Mesenchymal stem cell (in vitro differentiated cells and primary cell): ENCODE measurements at places on chromosomes 5 and 9.

DNA sequence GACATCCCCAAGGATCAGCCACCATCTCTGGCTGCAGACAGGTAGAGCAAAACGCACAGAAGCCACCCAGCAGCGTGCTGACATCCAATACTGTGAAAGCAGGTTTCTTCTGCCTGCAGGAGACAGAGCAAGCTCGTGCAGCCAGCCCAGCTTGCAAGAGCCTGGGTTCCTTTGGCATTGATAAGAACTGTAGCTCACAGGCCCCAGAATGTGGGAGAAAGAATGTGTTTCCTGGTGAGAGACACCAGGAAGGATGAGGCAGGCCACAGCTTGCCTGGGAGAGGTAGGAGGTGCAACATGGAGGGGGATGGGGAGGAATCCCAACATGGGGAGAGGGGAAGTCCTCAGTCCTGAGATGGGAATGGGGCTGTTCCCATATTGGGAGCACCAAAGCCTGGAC is 34.0 kb upstream of the ARAP3 start:
- DNase-seq, result no peak

DNA sequence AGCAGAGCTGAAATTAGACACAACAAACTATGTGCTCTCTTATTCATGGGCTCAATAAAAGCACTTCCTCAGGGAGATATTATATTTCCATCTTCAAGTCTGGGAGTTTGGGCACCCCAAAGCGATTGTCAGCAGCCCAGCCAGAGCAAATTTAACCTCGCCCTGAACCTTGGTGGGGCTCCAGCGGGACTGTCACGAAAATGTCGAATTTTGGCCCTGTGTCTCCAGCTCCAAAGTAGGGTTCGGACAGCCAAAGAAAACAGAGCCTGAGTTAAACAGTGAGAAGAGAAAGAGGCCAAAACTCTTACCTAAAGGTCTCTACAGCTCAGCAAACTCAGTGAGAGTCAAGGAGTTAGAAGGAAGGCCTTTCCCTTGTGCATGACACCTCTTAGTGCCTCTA is 432.9 kb downstream of the SPATA31D1 start:
- DNase-seq, result no peak

DNA sequence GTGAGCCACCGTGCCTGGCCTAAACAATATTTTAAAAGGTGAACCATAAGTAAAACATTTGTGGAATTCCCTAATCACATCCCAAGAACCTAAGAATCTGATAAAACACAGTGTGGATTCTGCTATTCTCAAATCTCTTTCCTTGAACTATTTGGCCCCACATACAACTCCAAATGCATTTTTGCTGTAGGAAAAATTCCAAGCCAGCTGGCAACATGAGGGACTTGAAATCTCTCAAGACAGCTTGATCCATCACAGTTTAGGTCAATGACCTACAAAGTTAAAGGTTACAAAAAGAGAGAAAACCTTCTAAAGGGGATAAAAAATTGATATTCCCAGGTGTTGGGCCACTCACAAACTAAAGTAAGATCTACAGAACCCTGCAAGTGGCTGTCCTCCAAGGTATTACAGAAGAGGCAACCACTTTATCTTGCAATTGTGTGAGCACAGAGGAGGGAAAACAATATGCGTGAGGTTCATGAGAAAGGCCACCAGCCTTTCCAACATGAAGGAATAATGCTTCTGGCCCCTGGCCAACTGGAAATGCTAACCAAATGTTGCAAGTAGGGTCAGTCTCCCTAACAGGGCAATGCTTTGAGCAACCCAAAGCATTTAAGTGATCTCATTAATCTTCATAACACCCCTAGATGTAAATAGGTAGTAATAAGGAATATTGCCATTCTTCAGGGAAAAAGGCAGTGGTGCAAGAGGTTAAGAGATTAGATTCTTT is 221.4 kb downstream of the SEMA5A start:
- DNase-seq, result peak; percentile 32

- peak; percentile 64 for DNase-seq
Measured at GRCh38 chr5:58459146-58460001, 512 bp downstream of the PLK2 start.

GRCh38 chr9:107355394-107355793 is 72.3 kb downstream of the RAD23B start:
- DNase-seq, result no peak

GRCh38 chr5:17918373-17919104 is 284.3 kb downstream of the TAF11L14 start:
- no peak for DNase-seq

GRCh38 chr5:136636001-136636400 is 270.7 kb upstream of the TRPC7 start:
- no peak for DNase-seq

GRCh38 chr5:112304743-112305142 is 114.3 kb downstream of the EPB41L4A start:
- no peak for DNase-seq

GRCh38 chr5:170168797-170169196 is 63.1 kb downstream of the FOXI1 start:
- no peak for DNase-seq

GRCh38 chr9:4886698-4887097 is 94.0 kb downstream of the RCL1 start:
- no peak for DNase-seq

DNA sequence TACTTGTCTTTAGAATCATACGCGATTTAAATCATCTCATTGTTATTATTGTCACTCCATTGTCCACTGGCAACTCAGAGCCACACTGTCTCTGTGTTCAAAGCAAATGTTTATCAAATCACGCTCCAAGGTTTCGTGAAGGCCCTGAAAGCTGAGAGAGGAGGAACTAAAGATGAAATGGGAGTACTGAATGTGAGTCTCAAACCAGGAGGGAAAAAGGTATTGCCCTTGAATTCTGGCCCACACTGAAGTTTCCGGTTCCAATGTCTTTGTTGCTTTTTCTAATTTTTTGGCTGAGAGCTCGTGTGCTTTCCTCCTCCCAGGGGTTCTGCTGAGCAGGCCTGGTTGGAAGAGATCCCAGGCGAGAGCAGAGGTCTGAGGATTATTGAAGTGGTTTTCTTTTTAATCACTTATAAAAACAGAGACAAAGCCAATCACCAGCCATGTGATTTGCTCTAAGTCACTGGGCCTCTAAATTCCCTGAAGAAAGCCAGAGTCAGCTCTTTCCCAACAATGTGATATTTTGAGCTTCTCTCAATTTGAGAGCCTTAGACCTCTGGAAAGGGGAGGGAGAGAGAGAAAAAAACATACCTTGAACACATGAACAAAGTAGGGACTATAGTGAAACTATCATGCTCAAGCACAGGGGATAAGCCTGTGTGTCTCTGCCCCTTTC is 420.8 kb upstream of the GRAMD2B start:
- DNase-seq, result peak; percentile 47

DNA sequence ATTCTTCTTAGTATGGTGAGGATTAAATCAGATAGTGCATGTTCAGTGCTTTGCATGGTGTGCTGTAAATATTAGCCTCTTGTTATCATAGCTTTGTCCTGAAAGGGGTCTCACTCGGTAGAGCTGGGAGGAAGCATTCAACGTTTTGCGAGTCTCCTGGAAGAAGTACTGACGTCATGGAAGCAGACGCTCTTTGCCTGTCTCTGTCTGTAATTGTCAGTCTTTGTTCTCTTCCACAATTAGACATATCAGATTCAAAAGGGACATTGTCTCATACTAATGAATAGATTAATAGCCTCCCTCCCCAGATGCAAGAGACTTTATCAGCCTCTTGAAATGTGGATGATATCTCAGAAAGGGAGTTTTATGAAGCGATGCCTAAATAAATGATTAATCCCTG is 91.8 kb upstream of the CXCL14 start:
- no peak for DNase-seq

- peak; percentile 43 for DNase-seq
Measured at GRCh38 chr5:58849921-58850667, 267.2 kb downstream of the RAB3C start.

DNA sequence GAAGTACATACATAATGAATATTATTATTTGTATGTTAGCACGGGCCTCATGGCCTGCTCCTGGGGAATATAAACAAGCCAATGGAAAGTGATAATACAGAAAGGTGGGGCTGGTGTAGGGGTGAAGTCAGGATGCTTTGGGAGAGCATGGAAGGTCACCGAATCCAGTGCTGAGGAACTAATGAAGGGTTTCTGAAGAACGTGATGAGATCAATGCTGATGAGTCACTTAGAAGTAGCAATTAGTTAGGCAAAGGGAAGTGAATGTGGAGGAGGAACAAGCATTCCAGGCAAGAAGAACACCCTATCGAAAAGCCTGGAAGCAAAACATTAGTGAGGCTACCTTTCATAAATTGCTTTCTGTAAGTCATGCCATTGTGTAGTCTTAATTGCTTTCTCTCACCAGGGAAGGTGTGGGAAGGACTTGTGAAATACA is 2.1 kb downstream of the ANXA1 start:
- DNase-seq, result peak; percentile 68

GRCh38 chr9:96382175-96382574 is 1.3 kb downstream of the SLC35D2 start:
- DNase-seq, result peak; percentile 26

GRCh38 chr5:84859056-84859455 is 474.4 kb upstream of the EDIL3 start:
- DNase-seq, result no peak

DNA sequence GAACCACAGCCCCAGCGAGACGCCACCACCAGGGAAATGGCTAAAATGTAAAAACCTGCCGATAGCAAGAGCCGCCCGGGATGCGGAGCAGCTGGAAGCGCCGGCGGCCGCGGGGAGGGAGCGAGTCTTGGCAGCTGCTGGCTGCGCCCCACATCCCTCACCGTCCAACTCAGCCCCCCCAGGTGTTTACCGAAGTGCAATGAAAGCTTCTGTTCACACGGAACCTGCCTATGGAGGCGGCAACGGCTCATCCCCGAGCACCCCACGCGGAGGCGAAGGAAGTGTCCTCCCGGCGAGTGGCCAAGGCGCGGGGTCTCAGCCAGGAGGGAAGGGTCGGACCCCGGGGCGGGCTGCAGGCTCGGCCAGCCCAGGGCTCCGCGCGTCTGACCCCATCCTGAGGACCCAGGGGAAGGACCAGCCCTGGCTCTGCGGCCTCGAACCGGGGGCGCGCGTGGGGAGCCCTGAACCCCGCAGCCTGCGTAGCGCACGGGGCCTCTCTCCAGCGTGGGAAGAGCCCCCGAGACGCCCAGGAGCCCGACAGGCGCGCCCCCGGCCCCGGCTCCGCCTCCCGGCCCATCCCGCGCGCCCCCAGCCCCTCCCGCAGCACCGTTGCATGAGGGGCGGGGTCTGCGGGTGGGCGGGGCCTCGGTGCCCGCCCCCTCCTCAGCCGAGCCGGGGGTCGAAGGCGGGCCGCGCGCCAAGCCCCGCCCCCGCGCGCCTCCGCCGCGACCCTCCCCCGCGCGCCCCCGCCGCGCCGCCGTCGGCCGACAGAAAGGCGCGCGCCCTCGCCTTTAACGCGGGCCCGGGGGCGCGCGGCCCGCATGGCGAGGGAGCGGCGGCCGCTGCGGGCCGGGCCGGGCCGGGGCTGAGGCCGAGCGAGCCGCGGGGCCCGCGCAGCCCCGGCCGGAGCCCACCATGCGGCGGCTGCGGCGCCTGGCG is at the start of gene DIPK1B:
TSS of gene DIPK1B (plus strand) at position 822 of the 939 bp plus-strand sequence. CDS start at position 916, 94 bp downstream.
- no peak for DNase-seq

DNA sequence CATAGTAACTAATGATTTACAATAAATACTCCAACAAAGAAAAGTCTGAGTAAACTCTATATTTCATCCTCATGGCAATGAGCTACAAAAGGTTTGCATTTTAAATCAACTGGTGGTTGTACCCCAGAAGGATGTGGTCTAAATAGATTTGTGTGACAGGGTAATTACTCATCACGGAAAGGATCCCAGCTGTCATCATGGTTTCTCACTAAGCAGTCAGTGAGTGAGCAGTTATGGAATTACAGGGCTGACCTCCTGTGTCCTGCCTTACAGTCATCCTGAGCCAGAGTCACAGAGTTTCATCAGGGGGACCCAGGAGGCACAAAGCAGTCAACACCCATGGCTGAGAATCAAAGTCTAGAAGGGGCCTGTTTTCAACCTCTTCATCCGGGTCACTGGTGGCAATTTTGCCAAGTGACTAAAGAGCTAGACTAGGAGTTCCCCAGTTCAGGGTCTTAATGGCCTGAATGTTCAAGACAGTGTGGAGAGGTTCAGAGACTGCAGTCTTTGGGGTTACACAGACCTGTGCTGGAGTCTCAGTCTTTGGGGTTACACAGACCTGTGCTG is 210.7 kb upstream of the SLC24A2 start:
- DNase-seq, result peak; percentile 79

- DNase-seq, result no peak
Measured at GRCh38 chr5:91302958-91303357, 80.2 kb downstream of the ARRDC3 start.

GRCh38 chr5:141488591-141489561 is at the start of gene PCDHGC5:
TSS of gene PCDHGC5 (plus strand) at chr5:141489081. CDS start at chr5:141489241, 160 bp downstream.
- DNase-seq, result peak; percentile 57

DNA sequence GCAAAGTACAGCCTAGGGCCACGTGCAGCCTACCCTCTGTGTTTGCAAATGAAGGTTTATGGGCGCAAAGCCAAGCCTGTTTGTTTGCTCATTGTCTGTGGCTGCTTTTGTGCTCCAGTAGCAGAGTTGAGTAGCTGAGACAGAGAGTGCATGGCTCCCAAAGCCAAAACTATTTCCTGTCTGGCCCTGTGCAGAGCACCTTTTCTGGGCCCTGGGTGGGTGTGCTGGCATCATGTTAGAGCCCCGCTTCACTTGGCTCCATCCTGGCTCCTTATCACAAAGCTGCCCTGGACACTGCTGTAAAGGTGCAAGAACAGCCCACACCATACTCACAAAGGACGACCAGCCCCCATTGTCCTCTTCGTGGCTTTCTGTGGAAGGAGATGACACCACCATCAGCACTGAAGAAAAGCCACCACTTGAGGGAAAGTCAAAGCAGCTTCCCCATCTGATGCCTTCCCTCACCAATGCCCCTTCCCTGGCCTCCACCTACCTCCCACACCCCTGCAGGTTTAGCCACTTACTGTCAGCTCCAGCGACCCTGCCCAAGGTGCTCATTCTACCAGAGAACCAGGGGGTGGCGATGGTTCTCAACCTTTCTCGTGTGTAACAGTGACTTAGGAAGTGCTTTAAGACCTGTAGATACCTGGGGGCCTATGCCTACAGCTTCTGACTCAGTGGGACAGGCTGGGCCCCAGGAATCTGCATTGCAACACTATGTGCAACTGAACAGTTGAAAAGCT is 23.4 kb downstream of the LCP2 start:
- DNase-seq, result no peak

DNA sequence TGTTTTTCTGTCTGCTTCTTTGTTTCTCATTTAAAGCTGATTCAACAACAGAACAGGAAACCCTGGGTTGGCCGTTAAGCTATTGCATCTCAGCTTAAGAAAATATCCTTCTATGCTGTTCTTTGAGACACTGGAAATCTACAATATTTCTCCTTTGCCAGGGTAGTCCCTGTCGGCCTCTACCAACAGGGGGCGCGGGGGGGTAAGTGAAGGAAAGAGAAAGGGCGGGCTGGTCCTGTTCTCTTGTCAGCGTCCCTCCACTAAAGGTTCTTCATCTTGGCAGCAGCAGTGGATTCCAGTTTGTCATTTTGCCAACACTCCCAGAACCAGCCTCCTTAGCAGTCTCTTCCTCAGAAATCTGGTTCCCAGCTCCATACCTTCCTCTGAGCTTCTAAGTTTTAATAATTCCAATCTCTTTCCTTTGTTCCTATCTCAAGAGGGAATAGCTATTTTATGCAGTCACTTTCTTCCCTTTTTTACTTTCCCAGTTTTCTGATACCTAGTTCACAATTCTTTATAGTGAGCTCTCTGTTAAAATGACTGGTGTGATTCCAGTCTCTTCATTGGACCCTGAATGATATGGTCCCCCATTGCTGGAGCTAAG is 222.3 kb downstream of the GLIS3 start:
- peak; percentile 73 for DNase-seq

- no peak for DNase-seq
Measured at GRCh38 chr9:137582286-137582860, 3.6 kb upstream of the DPH7 start.

GRCh38 chr9:89471390-89471789 is 26.5 kb downstream of the SEMA4D start:
- no peak for DNase-seq

GRCh38 chr5:32833663-32834062 is 122.5 kb downstream of the NPR3 start:
- no peak for DNase-seq
